Stimulated activated CD4-positive, alpha-beta T cell treated with anti-CD3 and anti-CD28 coated beads, Interleukin-4, amount 100 ng/mL, for 48 hours (primary cell): ENCODE measurements at places on chromosomes 11 and 22.

DNA sequence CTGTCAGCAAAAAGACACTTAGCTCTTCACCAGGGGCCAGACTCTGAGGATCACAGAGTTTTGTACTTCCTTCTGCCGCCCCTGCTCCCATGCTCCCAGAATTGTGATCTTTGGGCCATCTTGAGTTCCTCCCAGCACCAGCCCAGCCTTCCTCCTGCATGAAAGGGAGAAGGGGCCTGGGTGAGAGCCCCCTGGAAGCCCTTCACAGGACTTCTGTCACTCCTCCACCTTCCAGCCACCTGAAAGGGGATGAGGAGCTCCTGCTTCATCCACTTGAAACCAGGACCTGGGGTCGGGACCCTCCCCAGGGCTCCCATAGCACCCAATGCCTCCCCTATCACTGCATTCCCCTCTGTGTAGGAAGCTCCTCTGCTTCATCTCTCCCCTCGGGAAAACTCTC is 174.2 kb downstream of the BUD13 start:
- no peak for DNase-seq

DNA sequence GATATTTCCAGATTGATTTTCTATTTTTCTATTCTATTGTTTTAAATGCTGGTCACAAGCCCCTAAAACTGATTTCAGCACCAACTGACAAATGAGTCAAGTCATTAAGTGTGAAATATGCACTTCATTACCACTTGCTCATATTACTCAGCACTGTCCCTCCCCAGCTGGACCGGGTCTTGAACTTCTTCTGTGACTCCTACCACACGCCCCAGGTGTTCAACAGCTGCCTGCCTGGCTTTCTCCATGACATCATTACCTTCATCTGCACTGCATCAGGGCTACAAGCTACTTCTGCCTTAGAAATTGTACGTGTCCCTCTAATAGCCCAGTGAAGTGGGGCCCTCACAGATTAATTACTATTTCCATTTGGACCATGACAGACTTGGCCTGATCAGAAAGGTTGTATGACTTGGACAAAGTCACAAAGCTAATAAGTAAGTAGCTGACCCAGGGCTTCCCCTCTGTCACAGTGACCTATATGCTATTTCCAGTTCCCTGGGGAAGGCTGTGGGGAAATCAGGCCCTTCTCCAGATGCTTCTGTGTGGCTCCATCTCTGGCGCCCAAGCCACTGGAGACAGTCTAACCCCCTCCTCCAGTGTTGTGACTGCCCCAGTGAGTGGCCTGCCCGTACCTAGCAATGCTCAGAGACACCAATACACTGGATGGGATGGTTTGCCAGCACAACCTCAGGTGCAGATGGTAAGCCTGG is 18.1 kb downstream of the TBC1D10A start:
- no peak for DNase-seq

DNA sequence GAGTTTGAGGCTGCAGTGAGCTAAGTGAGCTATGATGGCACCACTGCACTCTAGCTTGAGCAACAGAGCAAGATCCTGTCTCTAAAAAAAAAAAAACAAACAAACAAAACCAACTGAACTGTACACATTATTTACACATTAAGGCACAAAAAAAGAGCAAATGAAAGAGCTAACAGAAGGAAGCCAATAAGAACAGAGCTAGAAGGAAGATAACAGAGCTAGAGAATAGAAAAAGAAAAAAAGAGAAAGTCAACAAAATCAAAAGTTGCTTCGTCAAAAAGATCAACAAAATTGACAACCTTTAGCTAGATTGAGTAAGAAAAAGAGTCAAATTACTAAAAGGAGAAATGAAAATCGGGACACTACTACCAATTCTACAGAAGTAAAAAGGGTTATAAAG is 25.0 kb downstream of the GUCD1 start:
- no peak for DNase-seq

DNA sequence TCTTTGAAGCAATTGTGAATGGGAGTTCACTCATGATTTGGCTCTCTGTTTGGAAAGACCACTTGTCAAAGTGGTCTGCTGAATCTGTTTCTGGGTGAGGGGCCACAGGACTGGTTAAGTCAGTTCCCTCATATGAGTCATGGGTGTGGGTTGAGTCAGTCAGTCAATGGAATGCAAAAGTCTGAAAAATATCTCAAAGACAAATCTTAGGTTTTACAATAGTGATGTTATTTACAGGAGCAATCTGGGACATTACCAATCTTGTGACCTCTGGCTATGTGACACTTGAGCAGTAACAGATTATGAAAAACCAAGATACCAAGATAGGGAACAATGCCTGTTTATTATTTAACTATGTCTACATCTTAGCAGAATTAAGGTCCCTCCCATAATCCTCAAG is 311.6 kb downstream of the AASDHPPT start:
- DNase-seq: no peak

- peak; percentile 49 for DNase-seq
Observed at GRCh38 chr11:2377511-2378443, 667 bp downstream of the CD81 start.

GRCh38 chr11:127226949-127227348 is 226.4 kb upstream of the KIRREL3 start:
- DNase-seq: no peak
